ENCODE measurements at places on chromosomes 4 and X.

GRCh38 chr4:125315576-125316400 is 1.0 kb downstream of the FAT4 start:
- no peak for DNase-seq

DNA sequence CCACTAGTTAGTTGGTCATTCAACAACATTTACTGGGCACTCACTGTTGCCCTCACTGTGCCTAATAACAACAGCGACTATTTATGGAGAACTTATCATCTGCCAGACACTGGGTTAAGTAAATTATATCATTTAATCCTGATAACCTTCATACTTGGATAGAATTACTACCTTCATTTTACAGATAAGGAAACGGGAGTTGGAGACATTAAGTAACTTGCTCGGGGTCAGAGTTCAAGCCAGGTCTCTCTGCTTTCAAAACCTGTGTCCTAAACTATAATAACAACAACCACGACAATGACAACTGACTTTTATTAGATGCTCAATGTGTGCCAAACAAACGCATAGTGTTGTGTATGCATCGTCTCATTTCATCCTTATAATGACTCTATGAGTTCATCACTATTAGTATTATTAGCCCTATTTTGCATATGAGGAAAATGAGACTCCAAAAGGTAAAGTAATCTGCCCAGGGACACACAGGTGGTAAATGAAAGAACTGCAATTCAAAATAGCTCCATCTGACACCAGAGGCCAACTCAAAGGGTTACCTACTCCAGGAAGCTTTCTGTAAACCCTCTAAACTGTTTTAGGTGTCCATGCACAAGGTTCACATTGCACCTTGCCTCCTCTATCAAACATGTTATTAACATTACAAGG is 98.4 kb upstream of the ACSL4 start:
- no peak for DNase-seq

GRCh38 chr4:6047130-6047673 is 29.0 kb upstream of the C4orf50 start:
- DNase-seq = no peak

DNA sequence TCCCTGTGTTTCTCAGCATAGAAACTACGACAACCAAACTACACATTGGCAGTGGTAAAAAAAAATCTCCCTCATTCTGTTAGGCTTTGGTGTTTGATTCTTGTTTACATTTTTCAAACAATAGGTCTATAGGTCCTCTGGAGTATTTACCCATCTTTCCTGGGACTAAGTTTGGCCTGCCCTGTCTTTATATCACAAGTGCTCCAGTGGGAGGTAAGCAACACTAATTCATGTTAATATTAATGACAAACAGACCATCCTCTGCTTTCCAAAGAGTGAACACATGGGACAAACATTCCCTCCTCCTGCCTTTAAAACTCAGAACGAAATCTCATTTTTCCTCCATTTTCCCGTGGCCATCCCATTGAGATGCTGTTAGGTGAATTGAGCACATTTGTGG is 514.1 kb upstream of the INTU start:
- DNase-seq = no peak

GRCh38 chr4:151688003-151688784 is 72.6 kb downstream of the GATB start:
- DNase-seq = no peak

GRCh38 chr4:2950221-2950989 is 12.8 kb downstream of the NOP14 start:
- DNase-seq = no peak

GRCh38 chrX:38379088-38379487 is 26.7 kb downstream of the OTC start:
- DNase-seq = no peak

DNA sequence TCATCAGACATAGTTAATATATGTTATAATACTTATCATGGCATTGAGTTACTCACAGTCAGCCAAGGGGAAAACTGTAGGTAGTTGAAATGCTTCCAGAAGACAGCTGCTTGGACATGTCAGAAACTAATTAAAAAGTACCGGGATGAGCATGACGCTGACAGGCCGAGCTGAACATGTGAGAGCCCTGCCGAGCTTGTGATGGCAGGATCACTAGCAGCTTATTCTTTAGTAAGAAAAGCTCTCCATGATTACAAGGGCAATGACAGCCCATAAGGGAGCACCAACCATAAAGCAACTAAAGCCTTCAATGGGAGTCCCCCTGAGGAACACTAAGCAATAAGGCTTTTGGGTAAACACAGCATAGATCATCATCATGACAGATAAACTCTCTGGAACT is 435.6 kb downstream of the TLL1 start:
- DNase-seq = no peak

GRCh38 chr4:86991994-86992393 is 57.2 kb downstream of the AFF1 start:
- no peak for DNase-seq

DNA sequence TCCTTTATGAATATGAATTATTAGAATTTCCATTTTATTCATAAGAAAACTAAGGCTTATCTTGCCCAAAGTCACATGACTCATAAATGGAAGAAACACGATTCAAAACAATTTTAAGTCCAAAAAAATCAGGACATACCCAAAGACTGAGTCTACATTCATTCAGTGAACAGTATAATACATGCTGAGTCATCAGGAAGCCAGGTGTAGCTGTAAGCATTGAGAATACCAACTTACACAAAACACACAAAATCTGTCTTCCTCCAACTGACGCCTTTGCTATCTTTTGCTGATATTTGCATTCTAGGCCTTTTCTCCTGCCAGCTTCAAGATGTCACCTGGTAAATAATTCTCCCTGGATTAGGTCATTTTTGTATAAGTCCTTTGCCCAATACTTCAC is 520.1 kb upstream of the GALNT7 start:
- no peak for DNase-seq

DNA sequence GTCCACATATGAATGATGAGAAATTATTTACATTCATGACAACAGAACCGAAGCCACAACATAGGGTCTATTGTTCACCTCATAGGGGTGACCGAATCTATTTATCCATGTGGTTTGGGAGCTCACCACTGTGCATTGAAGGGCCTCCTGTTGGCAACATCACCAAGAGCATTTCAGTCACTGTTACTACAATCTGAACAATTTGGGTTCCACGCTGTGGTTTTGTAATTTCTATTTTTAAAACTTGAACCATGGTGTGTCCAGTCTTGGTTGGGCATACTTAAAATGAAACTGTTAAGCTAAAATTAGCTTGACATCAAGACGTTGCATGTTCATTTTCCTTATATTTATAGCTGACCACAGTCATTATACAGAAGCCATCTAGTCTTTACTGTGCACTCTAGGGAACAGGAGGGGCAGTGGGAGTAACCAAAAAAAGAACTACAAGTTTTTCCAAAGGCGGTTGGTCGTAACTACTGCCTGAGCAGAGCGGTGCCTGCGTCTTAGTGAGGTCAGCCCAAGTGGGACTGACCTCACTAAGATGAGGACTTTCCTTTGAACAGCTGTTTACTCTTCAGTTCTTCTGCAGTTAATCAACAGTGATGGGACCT is 192.1 kb downstream of the SPRY1 start:
- DNase-seq = no peak
